ENCODE measurements at places on chromosomes 2 and 18.

- DNase-seq, result no peak
Observed at GRCh38 chr2:152453129-152453911, 118.3 kb downstream of the FMNL2 start.

- DNase-seq, result peak; percentile 76
Observed at GRCh38 chr18:13284330-13285027, 65.9 kb downstream of the LDLRAD4 start.

- no peak for DNase-seq
Observed at GRCh38 chr2:129778584-129778877, 200.9 kb upstream of the RAB6C start.

DNA sequence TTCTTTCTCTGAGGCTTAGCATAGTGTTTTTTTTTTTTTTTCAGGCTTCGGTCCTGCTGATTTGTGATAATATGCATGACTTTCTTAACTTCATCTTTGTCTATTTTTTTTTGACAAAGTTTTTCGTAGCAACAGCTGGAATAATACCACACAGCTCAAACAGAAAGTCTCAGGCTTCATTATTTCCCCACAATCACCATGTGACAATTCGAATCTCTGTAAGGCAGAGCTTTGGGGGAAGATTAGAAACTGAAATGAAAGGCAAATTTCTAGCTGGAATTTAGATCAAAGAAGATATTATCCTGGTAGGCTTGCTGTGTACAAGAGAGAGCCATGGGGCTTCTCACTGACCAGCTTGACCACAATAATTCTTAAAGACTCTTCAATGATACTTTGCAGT is 12.2 kb upstream of the CD28 start:
- no peak for DNase-seq

DNA sequence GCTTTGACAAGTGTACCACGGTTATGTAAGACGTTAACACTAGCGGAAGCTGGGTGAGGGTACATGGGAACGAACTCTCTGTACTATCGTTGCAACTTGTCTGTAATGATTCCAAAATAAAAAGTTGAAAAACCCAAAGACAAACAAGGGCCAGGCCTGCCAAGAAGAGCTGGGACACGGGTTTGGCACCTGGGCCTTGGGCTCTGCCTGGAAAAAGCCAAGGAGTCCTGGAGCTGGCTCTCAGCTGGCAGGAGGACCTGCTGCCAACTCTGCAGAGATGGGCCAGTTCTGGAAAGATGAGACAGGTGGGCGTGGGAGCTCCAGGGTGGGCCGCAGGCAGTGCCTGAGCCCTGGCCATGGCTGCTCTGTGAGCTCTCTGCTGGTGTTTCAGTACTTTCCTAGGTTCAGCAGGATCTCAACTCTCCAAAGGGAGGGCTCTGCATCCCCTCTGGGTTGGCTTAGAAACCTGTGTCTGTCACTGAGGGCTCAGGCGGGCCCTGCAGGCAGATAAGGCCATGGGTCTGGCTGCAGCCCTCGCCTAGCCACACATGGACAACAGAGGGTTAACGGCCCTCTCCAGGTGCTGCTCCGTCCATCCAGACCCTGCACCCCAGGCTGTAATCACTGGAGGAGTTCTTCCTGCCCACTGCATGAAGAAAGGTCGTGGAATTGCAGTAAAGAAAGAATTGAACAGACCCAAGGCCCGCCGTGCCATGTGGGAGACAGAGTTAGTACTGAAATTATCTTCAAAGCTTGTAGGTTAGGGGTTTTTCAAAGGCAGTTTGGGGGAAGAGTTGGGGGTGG is 89.9 kb downstream of the RHOB start:
- no peak for DNase-seq

- no peak for DNase-seq
Observed at GRCh38 chr2:55420871-55421270, 1.2 kb upstream of the CCDC88A start.

DNA sequence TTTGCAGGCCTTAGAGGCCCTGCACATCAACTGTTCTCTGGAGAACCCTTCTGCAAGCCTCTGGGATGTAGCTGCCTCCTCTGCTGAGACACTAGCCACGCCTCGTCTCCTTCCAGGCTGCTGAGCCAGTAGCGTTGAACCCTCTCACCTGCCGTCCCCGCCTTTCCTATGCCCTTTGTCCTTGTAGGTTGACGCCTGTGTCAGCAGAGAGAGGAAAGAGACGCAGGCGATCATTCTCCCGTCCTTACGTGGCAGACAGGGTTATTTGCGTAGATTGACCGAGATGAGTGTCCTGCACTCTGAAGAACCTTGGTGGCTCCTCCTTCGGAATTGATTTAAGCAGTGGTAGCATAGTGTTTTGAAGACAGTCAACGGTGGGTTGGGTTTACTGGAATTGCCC is 27.8 kb downstream of the ID2 start:
- no peak for DNase-seq

- no peak for DNase-seq
Observed at GRCh38 chr2:10923008-10923375, 11.3 kb downstream of the KCNF1 start.

GRCh38 chr2:38446418-38446817 is 69.3 kb upstream of the ATL2 start:
- peak; percentile 28 for DNase-seq

GRCh38 chr2:158717366-158718195 is 77.5 kb upstream of the DAPL1 start:
- DNase-seq, result no peak

DNA sequence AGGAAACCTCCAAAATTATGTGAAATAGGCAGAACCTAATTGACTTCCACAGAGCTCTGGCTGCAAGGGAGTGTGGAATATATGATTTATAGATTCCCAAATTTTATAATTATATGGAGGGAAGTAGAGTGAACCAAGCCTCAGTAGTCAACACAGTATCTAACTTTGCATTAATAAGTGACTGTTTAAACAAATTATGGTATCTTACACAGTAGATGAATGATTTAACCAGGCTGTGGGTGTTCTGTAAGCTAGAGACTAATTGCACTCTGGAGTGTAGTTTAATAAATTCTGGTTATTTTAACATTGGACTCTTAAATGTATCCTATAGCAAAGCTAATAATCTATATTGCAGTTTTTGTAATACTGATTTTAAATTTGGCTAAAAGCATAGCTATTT is 183.5 kb downstream of the KIAA1328 start:
- no peak for DNase-seq

- no peak for DNase-seq
Observed at GRCh38 chr2:204116159-204116792, 179.7 kb downstream of the ICOS start.

DNA sequence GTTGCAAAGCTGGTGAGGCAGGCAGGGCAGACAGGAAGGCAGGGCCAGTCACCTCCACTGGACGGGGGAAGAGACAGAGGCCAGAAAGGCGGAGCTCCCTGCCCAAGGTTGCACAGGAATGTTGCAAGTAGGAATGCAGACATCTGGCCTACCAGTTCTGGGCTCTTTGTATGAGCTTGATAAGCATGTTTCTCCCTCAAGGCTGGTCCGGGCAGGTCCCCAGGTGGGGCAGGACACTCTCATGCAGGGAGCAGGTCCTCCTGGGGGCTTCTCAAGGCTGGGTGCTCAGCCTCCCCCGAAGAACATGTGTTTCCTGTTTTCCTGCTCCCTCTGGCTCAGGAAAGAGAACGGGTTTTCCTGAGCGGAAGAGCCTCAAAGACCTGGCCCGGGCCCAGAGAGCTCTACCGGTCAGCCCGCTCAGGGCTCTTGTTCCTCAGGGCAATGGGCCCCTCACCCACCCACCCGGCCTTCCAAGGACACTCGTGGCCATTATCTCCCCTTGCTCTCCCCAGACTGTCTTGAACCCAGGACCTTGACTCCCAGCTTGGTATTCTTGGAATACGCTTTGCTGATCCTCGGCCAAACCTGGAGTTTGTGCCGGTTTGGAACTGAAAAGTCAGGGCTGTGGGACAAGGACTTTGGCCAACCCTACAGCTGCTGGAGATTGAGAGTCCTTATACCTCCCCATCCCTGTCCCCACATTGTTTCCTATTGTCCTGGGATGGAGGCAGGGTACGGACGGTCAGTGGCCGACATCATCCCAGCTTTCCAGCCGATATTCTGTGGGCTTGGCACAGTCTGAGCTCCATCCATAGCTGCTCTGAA is 87.7 kb upstream of the HAAO start:
- DNase-seq, result peak; percentile 48

- no peak for DNase-seq
Observed at GRCh38 chr2:84815146-84815545, 65.7 kb downstream of the TRABD2A start.

DNA sequence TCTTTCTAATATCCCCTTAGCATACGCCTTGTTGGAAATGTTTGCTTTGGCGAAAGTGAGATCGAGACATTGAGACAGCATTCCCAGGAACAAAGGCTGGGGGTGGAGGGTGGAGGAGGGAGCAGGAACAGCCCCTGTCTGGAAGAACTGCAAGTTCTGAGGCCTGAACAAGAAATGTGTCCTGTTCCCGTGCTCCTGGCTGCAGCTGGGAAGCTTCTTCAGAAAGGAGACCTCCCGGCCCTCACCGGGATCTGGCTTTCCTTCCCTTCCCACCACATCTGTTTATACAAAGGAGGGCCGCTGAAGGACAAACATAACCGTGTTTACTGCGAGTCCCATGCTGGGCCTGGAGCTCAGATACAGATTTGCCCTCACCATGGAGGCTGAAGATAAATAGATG is 35.9 kb downstream of the AFF3 start:
- DNase-seq, result no peak

GRCh38 chr2:227154986-227155774 is 8.8 kb downstream of the COL4A4 start:
- DNase-seq, result no peak

DNA sequence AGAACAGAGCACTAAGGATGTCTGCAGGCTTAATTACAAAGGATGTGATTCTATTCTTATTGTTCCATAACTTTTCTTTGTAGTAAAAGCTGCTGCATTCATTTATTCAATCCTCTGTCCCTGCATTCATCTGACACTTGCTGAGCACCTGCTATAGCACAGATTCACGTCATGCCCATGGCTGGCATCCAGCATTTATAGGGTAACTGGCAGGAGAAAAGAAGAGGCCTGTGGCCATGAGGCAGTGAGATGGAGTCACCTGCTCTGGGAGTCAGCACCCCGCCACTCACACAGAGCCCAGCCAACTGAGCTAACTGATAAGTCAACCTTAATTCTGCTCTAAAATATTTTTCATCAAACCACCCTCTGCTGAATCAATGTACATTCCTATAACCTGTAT is 18.3 kb upstream of the CDC42EP3 start:
- no peak for DNase-seq

DNA sequence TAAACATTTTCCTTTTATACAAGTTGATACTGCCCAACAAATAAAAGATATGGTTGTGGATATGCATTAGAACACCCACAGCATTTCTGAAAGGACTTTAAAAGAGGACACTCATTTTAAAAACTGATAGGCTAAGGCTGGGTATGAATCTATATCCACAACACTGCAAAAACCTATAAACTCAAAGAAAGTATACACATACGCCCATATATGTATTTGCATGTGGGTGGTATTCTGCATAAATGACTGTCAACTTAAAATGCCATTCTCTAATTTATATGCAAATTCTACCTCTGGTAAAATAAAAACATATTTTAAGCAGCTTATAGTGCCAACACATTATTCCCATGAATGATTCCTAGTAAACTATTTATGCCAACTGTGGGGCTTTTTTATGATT is 20.1 kb downstream of the FIGN start:
- no peak for DNase-seq

DNA sequence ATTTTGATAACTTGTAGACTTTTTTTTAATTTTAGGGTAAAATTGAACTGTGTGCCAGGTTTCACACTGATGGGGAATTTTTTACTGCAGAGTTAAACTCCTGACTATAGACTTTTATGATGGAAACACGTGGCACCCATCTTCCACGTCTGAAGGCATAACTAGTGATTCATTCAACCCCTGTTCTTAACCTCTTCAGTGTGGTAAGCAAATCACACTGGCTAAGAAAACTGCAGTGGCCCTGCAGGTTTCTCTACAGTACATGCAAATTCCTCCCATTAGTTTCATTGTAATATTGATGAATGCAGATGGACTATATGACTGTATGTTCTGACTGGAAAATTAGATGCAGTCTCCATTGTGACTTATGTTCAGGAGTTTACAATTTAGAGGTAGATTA is 47.2 kb downstream of the SMAD4 start:
- DNase-seq, result no peak

- peak; percentile 5 for DNase-seq
Observed at GRCh38 chr2:95380280-95380679, 22.2 kb upstream of the FAHD2A start.

Data from adrenal gland (tissue), 19 donors.